ENCODE measurements at places on chromosomes 3 and 15.

DNA sequence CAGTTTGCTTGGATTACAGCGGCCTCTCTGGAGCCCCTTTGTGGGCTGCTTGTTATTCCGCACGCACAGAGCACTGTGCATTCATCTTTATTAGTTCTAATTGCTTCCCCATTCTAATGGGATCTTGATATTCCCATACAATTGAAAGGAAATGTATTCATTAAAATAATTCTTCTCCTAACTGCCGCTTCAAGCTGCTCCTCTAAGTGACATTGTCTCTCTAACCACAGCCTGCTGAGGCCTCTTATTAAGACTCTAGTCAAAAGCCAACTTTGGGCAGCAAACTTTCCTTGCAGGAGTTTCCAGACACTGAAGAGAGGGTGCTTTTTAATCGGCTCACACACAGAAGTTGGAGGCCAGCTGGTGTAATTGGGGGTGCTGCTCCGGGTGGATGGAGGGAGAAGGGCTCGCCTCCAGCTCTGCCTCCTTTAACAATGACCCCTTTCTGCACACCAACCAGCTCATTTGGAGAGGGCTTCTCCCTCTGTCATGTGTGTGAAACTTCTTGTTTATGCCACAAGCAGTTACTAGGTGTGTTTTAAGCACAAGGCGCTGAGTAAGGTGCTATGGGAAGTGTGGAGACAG lies 5.6 kb upstream of the MAGEF1 start:
- DNase-seq, result no peak

- DNase-seq, result no peak
These were observed 686.5 kb downstream of the ROBO1 start for GRCh38 chr3:79081335-79081734.

- no peak for DNase-seq
These were observed 89.7 kb upstream of the GK5 start for GRCh38 chr3:142315083-142315482.

DNA sequence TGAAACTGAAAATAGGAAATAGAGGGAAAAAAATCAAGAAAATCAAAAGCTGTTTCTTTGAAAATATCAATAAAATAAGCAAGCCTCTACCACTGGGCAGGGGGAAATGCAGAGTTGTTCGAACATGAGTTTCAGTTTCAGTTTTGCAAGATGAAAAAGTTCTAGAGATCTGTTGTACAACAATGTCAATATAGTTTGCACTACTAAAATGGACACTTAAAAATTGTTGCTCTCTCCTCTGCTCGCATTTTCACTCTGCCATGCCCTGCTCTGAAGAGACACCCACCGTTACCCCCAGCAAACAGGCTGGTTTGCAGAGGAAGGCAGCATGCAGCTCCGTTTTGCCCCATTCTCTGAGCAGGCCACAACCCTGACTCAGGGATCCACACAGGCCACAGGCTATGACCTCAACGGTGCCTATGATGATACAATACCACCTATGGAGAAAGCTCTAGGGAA lies 64.5 kb downstream of the ZNF148 start:
- DNase-seq, result peak; percentile 60

DNA sequence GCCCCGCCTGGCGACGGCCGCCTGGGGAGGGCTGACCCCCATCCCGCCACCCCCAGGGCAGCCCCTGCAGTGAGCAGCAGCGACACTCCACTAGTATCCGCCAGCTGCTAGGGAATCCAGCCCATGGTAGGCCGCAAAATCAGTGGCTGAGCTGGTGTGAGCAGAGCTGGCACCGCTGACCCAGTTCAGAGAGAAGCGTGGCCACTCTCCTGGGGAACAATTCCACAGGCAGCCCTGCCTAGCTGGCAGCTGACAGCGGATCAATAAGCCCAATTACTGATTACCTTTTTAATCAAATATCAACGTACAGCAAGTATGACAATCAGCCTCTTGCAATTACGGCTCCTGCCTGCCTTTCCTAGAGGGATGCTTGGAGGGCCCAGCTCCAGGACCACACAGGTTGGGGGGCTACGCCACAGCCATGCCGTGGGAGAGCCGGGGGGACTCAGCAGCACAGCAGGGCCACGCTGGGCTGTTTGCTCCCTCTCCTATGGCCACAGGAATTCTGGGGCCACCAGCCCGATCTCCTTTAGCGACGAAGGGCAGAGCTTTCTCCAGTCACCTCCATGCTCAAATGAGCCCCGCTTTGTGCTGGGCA lies 13.9 kb downstream of the DNAJB8 start:
- DNase-seq, result no peak

DNA sequence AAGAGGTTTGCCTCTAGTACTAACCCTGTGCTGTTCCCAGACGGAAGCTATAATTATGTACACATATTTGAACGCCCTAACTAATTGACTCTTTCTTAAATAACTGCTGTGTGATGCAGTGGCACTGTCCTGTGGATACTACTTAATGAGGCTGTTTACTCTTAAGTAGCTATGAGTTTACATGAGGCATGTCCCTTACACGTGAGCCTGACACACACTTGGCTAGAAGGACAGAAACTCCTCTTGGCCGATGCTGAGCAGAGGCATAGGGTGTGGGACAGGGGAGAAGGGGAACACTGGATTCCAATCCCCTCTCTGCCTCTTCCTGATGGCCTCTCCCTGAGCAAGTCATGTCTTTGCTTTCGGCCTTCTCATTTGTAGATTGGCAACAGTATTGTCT lies 21.9 kb downstream of the EHD4 start:
- DNase-seq, result no peak

- DNase-seq, result no peak
These were observed 121.6 kb upstream of the ROPN1 start for GRCh38 chr3:124113485-124113884.

- DNase-seq, result no peak
These were observed 706 bp downstream of the FSIP1 start for GRCh38 chr15:39781967-39782302.

DNA sequence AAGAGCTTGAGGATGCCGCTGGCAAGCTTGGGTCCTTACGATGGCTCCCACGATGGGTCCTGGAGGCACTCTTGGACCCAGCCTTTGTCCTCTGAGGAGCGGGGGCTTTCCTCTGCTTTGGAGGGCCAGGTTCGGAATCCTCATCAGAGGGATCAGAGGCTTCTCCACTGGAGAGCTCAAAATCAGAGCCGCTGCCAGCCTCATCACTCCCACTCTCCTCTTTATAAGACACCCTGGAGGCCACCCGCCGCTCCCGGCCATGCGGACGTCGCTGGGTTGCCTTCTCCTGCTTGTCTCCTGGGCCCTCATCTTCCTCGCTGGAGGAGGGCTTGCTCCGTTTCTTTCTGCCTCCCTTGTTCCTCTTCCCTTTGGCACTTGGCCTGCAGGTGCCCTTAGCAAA lies 20.0 kb downstream of the XPC start:
- no peak for DNase-seq

GRCh38 chr3:186810336-186810996 lies 4.2 kb upstream of the RFC4 start:
- DNase-seq, result no peak
